ENCODE measurements at places on chromosomes 16 and 17.

GRCh38 chr16:68731637-68732036, 5.5 kb upstream of the CDH1 start:
- no peak for DNase-seq

- no peak for DNase-seq
These were observed 38.9 kb downstream of the KANSL1 start for GRCh38 chr17:46154151-46154816.

DNA sequence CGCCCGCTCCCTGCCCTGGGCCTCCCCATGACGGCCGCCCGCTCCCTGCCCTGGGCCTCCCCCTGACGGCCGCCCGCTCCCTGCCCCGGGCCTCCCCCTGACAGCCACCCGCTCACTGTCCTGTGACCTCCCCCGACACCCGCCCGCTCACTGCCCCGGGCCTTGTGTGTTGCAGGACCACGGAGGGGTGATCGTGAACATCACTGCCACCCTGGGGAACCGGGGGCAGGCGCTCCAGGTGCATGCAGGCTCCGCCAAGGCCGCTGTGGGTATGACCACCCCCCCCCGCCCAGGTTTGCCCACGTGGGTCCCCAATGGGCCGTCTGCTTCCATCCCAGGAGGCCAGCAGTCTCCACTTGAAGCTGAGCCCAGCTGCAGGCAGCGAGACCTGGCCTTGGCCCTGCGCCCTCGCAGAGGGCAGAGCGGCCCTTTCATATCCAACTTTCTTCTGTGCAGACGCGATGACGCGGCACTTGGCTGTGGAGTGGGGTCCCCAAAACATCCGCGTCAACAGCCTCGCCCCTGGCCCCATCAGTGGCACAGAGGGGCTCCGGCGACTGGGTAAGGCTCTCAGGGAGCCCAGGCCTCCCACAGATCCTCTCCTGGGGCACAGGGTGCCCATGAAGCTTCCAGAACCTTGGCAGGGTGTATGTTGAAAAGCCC, 9.0 kb downstream of the DECR2 start:
- peak; percentile 5 for DNase-seq

GRCh38 chr17:73735245-73735644, 91.0 kb upstream of the SDK2 start:
- DNase-seq = no peak

- DNase-seq = no peak
These were observed 28.7 kb upstream of the MYOCD start for GRCh38 chr17:12637015-12637414.

DNA sequence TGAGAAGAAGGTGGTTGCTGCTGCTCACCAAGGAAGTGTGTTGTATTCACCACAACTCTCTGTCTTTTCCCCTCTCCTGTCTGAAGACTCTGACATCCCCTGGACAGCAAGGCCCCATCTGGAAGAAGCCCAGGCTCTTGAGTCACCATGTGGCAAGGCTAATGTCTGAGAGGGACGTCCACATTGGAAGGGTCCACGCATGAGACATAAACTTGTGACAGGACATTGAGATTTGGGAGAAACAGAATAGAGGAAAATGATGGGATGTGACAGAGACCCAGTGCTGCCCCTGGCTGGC, 176.5 kb downstream of the IRF8 start:
- no peak for DNase-seq

DNA sequence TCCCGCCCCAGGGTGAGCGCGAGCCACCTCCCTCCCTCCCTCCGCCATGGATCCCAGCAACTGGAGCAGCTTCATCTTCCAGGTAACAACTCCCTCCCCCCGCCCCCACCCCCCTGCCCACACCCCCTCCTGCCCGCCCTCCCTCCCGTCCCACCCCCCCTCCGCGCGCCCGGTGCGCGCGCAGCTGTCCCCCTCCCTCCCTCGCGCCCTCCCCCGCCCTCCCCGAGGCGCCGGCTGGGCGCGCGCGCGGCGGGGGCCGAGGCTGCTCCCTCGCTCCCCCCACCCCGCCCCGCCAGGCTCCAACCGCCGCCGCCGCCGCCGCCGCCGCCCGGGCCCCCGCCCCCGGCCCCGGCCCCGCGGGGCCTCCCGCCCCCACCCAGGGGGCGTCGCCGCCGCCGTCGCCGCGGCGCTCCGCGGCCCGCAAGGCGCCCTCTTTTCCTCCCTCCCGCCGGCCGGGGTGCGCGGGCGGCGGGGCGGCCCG, at the start of gene MAZ:
MAZ (plus strand) TSS at position 431 of the 481 bp plus-strand sequence. CDS start 173 bp downstream, outside the sequence.
- DNase-seq = peak; percentile 79

DNA sequence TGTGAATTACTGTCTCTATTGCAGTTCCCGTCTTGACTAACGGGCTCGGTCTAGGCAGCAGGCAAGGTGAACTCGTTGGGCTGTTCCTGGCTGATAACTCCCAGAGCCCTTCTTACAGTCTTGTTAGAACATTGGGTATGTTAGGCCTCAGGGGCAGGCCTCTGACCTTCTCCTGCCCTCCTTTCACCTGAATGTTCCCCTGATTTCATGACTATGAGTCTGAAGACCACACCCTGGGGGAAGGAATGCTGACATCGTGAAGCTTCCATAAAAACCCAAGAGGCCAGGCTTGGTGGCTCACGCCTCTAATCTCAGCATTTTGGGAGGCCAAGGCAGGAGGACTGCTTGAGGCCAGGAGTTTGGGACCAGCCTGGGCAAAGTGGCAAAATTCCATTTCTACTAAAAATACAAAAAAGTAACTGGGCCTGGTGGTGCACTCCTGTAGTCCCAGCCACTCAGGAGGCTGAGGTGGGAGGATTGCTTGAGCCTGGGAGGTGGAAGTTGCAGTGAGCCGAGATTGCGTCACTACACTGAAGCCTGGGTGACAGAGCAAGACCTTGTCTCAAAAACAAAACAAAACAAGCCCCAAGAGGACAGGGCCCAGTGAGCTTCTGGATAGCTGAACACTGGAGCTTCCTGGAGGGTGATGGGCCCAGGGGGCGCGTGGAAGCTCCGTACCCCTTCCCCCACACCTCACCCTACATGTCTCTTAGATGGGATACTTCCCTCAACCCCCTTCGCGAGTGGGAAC, 47.8 kb upstream of the FBXO47 start:
- DNase-seq = no peak

GRCh38 chr17:51189628-51190027, 23.4 kb downstream of the NME2 start:
- DNase-seq = no peak

DNA sequence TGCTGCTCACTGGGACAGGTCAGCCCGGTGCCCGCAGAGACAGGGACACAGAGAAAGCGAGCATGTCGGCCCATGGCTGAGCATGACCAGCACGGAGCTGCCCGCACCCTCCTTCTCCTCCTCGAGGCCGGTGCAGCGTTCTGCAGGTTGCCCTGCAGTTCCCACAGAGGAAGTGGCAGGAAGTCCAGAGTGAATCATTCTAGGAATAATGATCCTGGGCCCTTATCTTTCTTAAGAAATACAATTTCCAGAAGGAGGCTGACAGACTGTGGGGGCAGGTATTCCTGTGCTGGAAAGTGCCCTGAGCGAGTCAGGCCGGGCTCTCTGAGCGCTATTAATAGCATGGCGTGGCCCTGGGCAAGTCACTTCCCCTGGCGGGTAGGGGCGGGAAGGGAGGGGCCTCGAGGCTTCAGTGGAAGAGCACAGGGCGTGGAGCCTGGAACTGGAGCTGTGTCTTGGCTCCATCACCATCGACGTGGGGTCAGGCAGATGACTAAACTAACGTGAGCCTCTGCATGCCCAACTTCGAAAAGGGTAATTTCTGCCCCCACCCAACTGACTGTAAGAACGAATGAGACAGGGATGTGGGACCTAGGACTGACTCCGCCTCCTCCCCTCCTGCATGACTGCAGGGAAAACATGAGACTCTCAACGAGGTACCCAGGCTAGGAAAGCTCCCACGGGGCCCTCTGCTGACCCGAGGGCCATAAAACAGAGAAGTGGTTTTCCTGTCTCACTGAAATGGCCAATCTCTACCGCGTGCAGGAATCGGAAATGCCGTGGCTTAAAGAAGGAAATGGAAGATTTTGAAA, 9.8 kb downstream of the TMEM204 start:
- DNase-seq = no peak

DNA sequence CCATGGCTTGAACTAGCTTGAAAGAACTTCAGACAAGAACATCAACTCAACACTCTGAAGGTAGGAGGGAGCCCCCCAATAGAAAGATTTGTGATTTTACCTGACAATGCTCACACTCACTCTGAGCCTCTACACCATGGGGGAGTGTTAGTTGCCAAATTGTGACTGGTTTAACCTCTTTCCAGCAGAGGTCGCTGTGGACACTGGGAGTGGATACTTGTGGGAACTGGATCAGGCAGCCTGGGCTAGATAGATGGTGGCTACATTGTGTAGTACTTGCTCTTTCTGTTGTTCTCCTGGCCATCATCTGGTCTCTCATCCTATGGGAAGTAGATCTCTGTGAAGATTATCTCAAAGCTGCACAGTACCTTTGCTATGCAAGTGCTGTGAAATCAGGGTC, 2.9 kb downstream of the SMPD3 start:
- DNase-seq = no peak

DNA sequence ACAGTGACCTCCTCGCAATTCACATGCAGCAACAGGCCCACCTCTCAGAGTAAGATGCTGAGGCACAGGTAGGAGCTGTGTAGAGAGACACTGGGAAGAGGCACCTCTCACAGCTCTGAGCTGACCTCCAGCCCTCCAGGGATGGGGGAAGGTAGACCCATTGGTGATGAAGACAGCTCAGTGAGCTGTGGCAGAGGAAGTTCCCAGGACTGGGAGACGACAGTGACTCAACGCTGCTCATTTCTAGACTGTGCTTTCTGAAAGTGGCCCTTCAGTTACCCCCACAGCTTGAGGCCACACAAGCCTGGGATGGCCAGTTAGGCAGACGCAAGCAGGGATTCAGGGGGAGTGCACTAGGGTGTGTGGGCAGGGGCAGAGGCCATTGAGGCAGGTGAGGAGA, 2073.2 kb downstream of the TP53TG3F start:
- DNase-seq = no peak

GRCh38 chr17:18267927-18268711, 7.7 kb downstream of the MIEF2 start:
- DNase-seq = no peak

DNA sequence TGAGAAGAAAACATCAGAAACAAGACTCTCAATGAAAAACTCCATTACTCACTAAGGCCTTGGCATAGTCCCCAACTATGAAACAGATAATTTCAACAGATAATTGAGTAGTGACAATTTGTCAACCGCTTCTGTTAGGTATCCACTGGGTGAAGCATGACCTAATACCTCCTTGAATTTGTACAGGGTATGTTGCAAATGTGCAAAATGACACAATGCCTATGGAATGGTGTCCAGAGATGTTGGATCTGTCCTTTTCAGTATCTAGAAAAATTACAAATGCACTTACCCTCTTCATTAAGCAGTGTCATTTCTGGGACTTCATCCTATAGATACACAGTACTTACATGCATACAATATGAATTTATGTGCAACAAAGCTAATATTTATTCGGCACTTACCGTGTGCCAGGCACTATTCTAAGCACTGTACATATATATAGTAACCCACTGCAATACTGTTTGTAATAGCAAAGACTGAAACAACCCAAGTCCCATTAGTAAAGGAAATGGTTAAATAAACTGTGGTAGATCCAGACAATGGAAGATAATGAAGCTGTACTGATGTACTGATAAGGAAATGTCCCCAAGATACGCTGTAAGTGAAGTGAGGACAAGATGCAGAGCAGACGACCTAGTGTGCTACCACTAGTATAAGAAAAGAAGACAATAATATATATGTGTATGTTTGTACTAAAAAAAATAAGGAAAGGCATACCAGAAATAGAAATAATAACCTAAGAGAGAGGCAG, 21.4 kb upstream of the SLC6A4 start:
- DNase-seq = no peak

GRCh38 chr16:19886073-19886941, 1.7 kb upstream of the GPRC5B start:
- peak; percentile 68 for DNase-seq

DNA sequence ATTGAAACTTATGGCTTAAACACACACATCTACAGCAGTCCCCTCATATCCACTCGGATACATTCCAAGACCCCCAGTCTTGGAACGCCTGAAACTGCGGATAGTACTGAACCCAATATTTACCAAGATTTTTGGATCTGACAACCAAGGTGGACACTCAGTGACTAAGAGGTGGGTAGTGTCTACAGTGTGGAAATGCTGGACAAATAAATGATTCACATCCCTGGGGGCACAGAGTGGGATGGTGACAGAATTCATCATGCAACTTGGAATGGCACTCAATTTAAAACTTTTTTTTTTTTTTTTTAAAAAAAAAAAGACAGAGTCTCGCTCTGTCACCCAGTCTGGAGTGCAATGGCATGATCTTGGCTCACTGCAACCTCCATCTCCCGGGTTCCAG, 54.2 kb upstream of the TRAP1 start:
- no peak for DNase-seq

DNA sequence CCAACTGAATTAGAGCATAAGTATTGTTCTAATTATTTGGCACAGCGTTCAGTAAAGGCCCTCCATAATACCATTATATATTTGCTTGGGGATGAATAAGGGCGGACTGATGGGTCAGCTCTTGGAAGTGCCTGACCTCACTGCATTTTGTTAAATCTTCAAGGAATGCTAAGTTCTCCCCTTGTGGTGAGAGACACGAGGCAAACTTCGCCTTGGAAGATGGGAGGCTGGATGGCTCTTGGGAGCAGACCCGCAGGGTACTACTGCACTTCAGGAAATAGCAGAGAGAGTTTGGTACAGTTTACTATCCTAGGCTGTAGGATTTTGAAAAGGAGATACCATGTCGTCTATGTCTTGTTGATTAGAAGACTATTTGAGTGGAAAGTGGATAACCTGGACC, 87.0 kb upstream of the RPRML start:
- no peak for DNase-seq

DNA sequence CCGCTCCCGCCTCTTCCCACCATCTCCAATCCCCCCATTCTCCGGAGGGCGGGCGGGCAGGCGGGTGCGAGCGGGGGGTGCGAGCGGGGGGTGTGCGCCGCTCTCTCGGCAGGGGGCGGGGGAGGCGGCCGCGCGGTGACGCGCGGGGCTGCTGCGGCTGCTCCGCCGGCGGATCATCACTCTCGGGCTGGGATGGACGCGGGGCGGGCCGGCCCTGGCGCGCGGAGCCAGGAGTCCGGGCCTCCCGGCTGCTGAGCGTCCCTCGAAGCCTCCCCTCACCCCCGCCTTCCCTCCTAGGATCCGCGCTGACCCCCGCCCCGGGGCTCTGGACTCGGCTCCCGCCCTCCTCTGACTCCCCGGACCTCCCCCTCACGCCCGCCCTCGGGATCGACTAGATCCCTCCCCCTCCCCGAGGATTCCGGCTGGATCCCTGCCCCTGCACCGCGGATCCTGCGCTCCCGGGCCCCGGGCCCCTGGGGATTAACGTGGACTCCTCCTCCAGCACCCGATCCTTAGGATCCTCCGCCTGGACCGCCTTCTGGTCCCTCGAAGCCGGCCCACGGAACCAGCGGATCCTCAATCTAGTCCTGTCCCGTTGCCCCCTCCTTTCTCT, 946 bp upstream of the TMEM256 start:
- DNase-seq = peak; percentile 89

DNA sequence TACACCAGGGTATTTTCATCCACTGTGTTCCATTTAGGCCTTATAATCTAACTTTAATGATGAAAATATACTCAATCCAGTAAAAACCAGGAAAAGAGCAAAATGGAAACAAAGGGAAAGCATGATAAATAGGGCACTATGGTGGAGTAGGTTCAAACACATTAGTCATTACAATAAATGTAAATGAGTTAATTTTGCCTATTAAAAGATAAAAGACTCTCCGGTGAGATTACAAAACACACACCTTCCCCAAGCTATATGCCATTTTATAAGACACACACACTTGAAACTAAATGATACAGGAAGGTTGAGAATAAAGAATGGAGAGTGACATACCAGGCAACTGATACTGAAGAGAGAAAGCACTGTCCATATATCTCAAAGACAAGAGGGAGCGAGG, 10.0 kb downstream of the PPL start:
- no peak for DNase-seq

- DNase-seq = no peak
These were observed 13.5 kb downstream of the KIF18B start for GRCh38 chr17:44933824-44934744.
